ENCODE measurements at places on chromosomes 4 and X.

GRCh38 chr4:126404549-126404948, 1089.8 kb downstream of the FAT4 start:
- DNase-seq = no peak

GRCh38 chr4:48518143-48518542, 28.1 kb downstream of the ZAR1 start:
- DNase-seq = no peak

- no peak for DNase-seq
These were observed 60.8 kb upstream of the HPGD start for GRCh38 chr4:174583056-174583455.

DNA sequence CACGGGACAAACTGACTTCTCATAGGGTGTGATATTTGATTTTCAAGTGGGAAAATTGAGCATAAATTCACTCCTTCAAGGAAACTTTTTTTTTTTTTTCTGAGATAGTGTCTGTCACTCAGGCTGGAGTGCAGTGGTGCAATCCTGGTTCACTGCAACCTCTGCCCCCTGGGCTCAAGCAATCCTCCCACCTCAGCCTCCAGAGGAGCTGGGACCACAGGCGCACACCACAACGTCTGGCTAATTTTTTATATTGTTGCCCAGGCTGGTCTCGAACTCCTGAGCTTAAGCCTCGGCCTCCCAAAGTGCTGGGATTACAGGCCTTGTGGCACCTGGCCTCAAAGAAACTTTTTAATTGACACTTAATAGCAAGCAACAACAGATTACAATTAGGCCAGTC, 13.8 kb downstream of the CLDN34 start:
- no peak for DNase-seq

DNA sequence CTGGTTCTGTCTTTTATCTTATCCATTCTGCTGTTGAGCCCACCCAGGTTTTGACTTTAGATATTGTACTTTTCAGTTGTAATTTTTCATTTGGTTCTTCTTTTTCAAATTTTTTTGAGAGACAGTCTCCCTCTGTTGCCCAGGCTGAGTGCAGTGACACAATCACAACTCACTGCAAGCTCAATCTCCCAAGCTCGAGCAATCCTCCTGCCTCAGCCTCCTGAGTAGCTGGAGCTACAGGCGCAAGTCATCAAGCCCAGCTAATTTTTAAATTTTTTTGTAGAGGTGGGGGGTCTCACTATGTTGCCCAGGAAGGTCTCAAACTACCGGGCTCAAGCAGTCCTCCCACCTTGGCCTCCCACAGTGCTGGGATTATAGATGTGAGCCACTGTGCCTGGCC, 25.7 kb downstream of the LETM1 start:
- no peak for DNase-seq

GRCh38 chr4:165343353-165344191, 16.1 kb downstream of the MSMO1 start:
- DNase-seq = no peak

DNA sequence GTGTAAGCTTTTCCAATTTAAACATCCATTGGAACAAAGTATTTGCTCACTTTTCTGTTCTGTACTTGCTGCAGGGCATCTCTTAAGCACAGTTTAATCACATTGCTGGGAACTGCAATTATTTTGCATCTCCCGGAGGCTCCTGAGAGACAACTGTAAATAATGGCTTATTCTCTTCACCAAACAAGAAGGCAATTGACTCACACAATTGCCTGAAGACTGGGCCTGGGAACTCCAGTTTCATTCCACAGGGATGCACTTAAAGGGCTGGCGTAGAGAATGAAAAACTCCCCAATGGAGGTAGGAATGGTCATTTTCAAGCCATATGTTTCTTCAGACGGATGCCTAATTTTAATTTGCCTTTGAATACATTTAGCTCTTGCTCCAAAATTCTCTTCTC, 29.5 kb downstream of the TFDP3 start:
- no peak for DNase-seq

DNA sequence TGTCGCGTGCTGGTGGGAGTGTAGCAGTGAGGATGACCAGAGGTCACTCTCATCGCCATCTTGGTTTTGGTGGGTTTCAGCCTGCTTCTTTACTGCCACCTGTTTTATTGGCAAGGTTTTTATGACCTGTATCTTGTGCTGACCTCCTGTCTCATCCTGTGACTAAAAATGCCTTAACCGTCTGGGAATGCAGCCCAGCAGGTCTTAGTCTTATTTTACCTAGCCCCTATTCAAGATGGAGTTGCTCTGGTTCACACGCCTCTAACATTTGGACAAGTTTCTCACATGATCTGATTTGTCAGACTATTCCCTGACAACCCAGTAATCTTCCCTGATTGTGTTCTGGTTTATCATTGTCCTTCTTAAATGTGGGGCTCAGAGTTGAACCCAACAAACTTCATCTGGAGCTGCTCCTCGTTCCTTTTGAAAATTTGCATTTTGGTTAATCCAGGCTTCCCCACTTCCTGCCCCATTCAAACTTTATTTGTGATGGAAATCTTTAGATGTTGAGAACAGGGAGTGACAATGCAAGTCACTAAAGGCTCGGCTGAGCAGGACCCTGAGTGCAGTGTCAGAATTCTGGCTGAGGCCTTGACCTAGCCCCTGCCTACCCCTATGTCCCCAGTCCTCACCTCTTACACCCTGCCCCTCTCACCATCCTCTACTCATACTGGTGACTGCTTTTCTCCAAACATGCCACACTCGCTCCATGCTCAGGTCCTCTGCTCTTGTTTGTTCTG, 226.8 kb downstream of the STIM2 start:
- no peak for DNase-seq

- no peak for DNase-seq
These were observed 137.2 kb upstream of the ESX1 start for GRCh38 chrX:104391906-104392305.

GRCh38 chr4:155444721-155445120, 68.0 kb upstream of the MAP9 start:
- no peak for DNase-seq

DNA sequence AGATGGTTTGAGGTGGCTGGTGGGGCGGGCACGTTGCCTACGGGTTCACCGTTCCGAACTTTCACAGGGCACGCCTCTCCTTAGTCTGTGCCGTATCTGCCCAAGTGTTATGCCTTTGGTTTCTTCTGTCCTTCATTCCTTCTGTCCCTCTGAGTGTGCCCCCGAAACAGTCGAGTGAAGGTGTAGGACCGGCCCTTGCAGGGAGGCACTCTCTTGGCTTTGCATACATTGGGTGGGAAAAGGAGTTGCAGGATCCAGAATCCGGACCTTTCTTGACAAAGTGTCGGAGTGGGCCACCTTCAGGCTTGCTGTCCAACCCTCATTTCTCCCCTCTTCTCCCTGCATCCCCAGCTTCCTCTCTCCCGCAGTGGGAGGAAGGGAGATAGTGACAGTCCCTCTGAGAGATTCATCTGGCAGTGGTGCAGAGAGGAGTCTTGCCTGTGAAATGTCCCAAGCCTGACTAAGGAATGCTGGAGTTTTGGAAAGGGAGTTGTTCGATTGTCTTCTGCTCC, 569 bp downstream of the ARFIP1 start:
- no peak for DNase-seq

DNA sequence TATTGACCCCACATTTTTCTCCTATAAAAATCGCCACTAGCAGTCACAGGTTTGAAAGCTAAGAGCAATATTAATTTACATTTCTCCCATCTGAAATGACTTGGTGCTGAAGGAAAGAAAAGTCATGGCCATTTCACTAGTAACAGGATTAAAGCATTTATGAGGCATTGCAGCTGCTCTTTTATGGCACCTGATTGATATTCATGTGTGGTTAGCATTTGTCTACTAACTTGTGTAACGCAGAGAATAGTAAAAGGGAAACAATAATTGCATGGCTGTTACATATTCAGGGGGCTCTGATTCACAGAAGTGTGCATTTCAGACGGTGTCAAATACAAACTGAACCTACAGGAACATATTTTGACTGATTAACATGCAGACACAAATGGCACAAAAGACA, 5.2 kb downstream of the PCDH19 start:
- DNase-seq = no peak

- DNase-seq = no peak
These were observed 705.1 kb downstream of the CENPC start for GRCh38 chr4:66840178-66840577.

DNA sequence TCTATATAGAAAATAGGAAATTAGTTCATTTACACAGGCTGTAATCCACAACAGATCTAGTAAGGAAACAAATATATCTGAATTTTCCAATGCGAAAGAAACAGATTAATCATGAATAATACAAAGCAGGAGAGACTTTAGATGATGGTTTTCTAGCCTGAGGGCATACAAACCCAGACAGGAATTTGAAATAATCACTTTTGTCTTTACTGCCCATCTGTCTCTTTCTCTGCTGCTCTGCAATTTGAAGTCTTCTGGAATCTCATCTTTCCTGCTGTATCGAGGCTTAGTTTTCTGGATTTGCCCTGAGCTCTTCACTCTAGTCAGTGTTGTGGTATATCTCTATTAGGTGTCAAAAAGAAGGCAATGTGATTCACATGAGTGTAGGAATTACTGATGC, 711.8 kb upstream of the FAM241A start:
- no peak for DNase-seq

DNA sequence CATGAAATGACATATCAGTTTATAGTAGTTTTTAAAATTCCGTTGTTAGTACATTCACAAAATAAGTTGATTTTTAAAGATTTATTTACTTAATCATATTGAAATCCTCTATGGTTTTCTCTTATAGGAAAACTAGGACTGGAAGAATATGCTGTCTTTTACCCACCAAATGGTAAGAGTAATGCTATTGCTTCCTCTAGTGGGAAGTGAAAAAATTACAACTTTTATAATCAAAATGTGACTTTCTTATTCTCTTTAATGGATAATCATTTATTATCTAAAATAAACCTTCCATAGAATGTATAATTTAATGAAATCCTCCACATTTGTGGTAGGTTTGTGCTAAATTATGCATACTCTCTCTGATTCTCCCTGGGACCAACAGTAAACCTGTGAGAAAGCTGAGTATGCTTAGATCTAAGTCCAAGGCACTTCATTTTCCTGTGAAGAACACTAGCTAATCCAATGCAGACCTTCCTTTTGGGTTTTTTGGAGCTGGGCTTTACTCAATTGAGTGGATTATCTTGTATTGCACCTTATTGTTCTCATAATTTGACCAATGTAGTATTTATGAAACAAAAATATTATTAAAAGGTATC, 136.2 kb downstream of the TBC1D19 start:
- no peak for DNase-seq

- DNase-seq = no peak
These were observed 36.2 kb upstream of the IRS4 start for GRCh38 chrX:108772549-108772948.

DNA sequence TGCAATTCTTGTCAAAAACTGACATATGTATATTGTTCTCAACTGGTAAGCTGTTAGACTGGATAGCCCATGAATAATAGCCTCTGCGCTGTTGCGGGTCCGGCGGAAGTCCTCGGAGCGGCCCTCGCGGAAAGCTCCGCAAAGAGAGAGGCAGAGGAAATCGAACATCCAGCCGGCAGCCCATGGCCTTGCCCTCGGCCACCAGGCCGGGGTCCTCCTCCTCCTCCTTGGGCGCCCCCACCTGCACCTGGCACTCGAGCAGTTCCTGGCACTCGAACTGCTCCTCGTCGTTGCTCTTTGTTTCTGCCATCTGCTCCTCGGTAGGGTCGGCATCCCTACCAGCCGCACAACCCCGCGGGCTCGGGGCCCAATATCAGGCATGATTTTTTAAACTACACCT, 1176.3 kb downstream of the PCDH18 start:
- DNase-seq = no peak

GRCh38 chr4:114780205-114780604, 181.6 kb downstream of the UGT8 start:
- DNase-seq = peak; percentile 9

DNA sequence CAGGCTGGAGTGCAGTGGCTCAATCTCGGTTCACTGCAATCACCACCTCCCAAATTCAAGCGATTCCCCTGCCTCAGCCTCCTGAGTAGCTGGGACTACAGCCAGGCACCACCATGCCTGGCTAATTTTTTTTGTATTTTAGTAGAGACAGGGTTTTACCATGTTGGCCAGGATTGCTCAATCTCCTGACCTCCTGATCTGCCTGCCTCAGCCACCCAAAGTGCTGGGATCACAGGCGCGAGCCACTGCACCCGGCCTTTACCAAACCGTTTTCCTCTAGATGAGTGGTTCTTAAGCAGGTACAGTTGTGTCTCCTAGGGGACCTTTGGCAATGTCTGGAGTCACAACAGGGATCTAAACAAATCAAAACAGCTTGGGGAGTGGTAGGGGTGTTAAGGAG, 11.6 kb downstream of the AMELX start:
- DNase-seq = no peak

DNA sequence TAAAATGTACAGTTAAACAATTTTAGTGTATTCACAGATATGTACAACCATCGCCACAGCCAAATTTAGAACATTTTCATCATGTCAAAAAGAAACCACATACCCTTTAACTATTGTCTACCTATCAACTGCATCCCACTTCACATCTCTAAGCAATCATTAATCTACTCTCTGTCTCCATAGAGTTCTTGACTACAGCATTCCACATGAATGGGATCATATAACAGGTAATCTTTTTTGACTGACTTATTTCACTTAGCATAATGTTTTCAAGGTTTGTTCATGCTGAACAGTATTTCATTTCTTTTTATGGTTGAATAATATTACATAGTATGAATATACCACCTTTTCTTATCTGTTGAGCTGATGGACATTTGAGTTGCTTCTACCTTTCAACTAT, 281.4 kb upstream of the EDA2R start:
- no peak for DNase-seq

GRCh38 chrX:129678614-129679195, 23.9 kb upstream of the APLN start:
- no peak for DNase-seq

DNA sequence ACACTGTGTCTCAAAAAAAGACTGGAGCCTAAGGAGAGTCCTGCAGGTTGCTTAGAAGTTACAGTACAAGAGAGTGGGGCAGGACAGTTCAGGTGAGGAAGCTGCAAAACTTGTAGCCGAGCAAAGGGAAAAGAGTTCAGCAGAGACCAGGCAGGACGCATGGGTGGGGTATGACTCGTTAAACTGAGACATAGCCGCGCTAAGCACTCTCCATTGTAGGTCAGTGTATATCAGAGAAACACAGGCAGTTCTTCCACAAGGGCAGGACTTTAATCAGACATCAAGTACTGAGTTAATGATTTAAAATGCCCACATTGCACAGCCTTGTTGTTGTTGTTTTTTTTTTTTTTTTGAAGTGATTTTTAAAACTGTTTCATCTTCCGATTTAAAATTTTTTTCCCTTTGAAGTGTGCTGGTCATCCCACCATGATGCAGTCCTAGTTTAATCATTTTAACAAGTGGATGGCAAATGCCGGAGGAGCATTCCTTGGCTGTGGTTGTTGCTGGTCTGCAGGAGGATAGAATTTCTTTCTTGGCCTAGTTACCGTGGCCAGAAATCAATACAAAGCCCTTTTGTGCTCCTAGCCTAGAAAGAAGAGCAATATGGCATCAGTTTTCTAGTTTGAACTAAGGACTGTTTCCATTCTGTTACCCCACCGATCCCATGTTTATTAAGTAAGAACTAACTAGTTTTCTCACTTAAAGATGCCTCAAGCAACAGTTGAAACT, 10.3 kb downstream of the LAP3 start:
- no peak for DNase-seq
